ENCODE measurements at places on chromosomes 6 and 20. TPM values are rescaled to one million over a fixed set of nuclear protein-coding genes. Genes with fewer than 3 reads are reported as not detected.
A peak's percentile ranks its signal among the peaks of the same experiment; 100 is the strongest.

POM121L2 gene
- total RNA-seq, result not detected

DNA sequence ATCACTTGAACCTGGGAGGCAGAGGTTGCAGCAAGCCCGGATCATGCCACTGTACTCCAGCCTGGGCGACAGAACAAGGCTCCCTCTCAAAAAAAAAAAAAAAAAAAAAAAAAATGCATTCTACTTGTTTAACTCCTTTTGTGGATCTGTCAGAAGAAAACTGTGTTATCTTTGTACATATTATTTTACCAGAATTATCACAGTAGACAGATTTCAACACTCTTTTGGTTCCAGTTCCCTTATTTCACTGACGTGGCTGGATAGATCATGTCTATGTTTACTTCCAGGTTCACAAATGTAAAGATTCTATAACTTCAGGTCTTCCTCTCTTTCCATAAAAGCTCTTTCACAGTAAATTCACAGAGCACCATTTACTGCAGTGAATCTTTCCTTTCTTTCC is 18.4 kb downstream of the NUDT3 start:
- DNase-seq, result no peak

GRCh38 chr6:31037682-31038081 is 27.4 kb downstream of the MUC22 start:
- peak; percentile 65 for DNase-seq

- peak; percentile 7 for DNase-seq
These were observed 77.9 kb upstream of the BMP5 start for GRCh38 chr6:55953335-55953734.

KIF6 gene
- 0.68 TPM for total RNA-seq
